ENCODE measurements at places on chromosomes 12 and 14.

GRCh38 chr14:51680031-51680430, 28.3 kb downstream of the FRMD6 start:
- DNase-seq, result no peak

- no peak for DNase-seq
Observed at GRCh38 chr12:63958876-63959580, 114.5 kb downstream of the SRGAP1 start.

DNA sequence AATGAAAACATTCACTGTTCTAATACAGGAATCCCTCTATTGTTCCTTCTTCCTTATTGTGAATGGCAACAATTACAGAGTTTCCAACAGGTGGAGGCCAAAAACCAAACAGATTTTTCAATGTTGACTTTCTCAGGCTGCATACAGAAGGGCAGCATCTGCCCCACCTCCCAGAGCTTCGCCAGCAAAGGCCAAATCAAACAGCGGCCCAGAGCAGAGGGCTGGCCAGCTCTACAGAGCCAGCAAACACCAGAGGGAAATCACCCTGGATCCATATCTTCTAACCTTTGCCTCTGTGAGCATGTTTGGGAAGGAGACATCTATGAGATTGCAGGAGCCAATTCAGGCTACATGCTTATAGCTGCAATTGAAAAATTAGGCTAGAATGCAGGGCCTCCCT, 4.4 kb upstream of the CRACR2A start:
- no peak for DNase-seq

DNA sequence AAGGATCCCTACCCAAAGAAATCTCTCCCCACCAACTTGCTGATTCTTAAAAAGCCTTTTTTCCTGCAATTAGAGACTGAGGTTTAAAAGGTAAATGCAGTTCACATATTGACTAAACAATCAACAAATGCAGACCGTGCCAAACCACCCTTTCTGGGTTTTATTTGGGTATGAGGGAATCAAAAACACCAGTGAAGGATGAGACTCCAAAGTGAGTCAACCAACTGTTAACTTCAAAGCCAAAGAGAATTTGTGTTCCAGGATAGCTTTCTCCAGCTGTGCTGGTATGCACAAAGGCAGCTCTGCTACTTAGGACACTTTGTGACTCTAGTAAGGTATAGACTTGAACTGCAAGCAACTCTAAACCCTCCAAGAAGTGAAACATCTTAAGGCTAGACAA, 39.4 kb downstream of the RPS29 start:
- no peak for DNase-seq

GRCh38 chr12:108586306-108586705, 11.6 kb downstream of the TMEM119 start:
- no peak for DNase-seq

GRCh38 chr12:119869720-119870119, 7.4 kb downstream of the CIT start:
- DNase-seq, result peak; percentile 74

GRCh38 chr12:80807640-80808288, 91.1 kb downstream of the MYF5 start:
- no peak for DNase-seq

DNA sequence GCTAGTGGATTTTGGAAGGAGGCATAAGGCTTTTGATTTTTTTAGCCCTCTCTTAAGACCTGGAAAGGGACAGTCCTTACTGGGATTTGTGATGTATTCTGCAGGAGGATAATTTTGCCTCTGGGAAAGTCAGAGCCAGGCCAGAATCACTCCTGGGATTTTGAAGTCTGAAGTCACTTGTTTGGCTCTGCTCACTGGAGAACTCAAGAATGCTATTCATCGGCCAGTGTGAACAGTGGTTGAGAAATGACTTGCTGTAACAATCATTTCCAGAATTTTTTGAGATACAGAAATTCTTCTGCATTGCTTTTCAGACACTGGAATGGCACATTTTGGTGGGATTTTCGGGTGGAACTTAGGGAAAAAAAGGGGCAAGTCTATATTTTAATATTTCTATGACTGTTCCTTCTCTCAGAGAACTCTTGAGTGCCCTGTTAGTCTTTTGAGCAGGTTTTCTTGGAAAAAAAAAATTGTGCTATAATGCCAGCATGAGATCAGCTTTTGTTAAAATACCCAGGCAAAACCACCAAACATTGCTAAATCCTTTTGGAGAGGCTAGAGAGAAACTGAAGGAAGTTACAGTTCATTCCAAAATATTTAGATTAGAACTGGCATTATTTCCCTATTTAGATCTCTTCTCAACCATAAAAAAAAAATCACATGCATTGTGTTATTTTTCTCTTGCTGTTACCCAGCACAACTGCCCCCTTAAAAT, 26.1 kb upstream of the BHLHE41 start:
- no peak for DNase-seq

DNA sequence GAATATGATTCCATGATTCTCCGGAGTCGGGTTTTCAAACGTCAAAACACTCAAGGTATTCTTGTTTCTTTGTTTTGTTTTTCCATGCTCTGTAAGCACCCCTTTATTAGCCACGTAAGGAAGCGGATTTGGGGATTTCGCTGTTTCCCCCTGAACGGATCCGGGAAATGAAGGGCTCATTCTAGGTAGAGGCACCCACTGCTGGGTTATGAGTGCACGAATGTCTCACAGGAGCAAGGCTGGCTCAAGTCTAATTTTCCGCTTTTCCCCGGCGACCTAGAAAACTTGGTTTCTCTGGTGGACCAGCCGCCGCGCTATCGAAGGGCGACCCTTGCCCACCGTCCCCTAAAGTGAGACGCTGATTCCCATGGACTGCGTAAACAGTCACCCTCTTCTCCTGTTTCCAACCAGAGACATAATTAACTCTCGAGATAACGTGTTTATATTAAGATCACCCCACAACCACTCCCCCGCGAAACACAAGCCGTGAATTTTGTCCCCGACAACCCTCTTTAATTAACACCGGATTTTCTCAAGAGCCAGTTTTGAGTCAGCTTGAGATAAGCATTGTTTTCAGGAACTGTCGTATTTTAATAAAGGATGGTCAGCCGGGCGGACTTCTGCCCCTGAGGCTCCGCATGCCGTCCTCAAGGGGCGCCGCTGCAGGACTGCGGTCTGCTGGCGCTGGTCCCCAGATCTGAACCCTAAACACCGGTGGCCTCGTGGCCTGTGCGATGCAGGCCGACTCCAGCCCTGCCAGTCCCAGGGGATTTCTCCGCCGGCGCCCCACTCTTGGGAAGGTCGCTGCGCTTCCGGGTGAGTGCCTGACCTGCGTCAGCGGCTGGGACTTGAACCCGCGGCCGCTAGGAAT, 515 bp upstream of the ABCC9 start:
- DNase-seq, result no peak

DNA sequence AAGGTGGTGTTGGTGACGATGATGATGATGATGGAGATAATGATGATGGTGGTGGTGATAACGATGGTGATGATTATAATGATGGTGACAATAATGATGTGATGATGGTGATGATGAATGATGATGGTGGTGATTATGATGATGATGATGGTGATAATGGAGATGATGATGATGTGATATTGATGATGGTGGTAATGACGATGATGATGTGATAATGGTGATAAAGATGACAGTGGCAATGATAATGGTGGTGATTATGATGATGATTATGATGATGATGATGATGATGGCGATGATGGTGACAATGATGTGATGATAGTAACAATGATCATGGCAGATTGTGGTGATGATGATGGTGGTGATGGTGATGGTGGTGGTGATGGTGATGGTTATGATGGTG, 518.0 kb downstream of the GLT1D1 start:
- no peak for DNase-seq

DNA sequence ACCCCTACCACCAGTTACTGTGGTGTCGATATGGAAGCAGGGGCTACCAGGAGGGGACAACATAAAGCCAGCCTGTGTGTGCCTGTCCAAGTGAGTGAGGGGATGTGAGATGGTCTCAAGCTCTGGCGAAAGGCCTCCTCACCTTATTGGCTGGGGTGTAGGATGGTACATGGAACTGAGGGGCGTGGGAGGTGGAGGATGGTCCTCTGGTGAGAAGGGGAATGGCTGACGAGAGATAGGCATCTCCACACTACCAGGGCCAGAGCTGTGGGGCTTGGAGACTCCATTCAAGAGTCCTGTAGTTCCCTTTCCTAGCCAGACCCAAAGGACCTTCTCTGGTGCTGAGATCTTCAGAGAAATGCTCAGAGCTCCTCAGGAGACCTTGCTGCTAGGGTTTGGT, 32.5 kb upstream of the COL2A1 start:
- DNase-seq, result no peak

- DNase-seq, result no peak
Observed at GRCh38 chr14:71647086-71647784, 285.0 kb upstream of the RGS6 start.

DNA sequence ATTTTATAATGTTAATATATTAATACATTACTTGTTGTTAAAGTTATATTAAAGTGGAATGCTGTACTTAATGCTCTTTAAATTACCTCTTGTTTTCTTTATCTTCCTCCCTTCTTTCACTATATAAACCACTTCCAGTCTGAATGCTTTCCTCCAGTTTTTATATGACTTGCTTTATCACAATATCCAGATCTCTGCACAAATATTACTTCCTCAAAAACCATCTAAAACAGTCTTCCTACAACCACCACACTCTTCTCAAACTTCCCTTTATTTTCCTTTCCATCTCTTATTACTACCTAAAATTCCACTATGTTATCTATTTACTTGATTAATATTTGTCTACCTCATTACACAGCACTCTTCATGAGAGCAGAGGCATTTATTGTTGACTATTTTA, 956.6 kb downstream of the LRFN5 start:
- no peak for DNase-seq

DNA sequence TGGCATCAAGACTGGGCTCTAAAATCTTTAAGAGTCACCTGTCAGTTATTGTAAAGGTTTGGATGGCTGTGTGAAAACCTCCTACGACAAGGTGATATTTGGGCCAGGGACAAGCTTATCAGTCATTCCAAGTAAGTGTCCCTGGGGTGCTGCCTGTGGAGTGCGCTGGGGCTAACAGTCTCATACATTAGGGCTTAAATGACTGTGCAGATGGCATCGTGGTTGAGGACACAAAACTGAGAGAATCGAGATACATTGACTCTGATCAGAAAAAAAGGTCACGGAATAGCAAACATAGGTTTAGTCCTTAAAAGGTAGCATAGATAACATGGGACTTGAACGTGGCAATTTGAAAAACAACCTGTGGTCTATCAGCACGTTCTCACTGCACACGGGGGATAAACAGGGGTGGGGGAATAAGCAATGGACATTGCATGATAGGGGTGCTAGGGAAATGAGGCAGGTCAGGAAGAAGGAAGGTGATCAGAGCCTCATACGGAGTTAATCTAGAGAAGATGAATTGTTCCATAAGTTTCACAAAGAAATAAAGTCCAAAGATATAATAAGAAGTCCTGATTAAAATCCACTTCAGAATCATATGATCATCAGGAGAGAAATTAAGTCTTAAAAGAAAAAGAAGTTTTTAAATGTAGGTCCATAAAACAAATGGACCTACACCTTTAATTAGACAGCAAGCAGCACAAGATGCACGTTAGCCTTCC, 100.3 kb downstream of the DAD1 start:
- no peak for DNase-seq

DNA sequence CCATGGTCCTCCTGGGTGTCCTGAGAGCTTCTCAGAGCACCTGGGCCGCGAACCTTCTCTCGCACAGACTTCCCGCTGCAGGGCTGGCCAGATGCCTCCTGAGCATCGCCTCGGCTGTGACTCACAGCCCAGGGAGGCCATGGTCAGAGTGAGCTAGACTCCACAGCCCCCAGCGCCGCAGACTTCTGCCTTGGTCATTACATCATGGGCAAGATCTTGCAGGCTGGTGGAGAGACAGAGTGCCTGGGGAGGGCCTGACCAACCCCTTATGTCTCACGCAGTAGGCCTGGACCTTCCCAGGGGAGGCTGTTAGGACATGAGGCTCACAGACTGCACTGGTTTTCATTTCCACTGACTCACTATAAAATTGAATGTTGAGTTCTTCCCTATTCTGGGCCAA, 41.8 kb downstream of the SMOC1 start:
- DNase-seq, result no peak

- DNase-seq, result no peak
Observed at GRCh38 chr12:91364471-91365184, 182.0 kb upstream of the DCN start.

- peak; percentile 16 for DNase-seq
Observed at GRCh38 chr14:70808416-70809224, 693 bp downstream of the MAP3K9 start.

DNA sequence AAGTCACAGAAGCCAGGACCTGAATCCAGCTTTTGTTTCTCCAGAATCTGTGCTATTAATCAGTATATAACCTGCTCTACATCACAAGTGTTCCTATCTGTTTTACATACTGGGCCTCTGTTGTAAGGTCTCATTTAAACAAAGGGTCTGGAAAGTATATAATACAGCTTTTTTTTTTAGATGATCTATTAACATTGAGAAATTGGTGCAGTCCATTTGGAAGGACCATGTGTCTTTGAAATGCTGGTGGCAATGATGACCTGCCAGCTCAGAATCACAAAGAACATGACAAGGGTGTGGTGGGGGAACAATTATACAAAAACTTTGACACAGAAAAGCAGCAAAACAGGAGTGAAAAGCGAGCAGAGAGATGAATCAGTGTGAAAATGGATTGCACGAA, 164.6 kb downstream of the PPM1H start:
- no peak for DNase-seq

DNA sequence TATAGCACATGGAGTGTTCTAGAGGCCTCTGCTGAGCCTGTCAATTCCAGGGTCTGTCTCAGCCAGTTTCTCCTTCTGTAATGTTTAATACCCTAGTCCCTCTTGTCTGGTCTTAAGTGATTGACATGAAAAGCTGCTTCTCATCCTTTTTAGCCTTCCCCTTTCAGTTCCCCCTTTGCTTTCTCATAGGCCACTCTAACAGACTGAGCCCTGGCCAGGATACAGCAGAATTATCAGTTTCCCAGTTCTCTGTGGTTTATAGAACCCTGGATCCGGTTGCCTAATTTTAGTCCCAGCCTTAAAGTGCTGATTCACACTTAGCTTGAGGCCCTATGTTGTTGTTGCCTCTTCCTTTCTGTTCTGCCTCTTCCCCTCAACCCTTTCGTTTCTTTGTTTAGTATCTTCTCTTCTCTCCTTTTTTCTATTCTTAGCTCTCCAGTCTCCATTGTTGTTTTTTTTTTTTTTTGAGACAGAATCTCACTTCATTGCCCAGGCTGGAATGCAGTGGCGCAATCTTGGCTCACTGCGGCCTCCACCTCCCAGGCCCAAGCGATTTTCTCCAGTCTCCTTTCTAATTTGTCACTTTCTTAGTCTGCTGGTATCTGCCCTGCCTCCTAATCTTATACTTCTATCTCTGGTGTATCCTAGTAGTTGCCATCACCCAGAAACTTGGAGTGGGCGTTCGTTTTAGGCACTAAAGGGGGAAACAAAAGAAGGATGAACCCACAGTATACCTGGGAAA, 2.9 kb upstream of the BIN2 start:
- DNase-seq, result no peak

GRCh38 chr12:1104088-1104800, 113.2 kb downstream of the ERC1 start:
- no peak for DNase-seq
